ENCODE measurements at places on chromosomes 1 and 21.

GRCh38 chr21:37450445-37450941, 83.9 kb downstream of the DYRK1A start:
- DNase-seq: no peak

DNA sequence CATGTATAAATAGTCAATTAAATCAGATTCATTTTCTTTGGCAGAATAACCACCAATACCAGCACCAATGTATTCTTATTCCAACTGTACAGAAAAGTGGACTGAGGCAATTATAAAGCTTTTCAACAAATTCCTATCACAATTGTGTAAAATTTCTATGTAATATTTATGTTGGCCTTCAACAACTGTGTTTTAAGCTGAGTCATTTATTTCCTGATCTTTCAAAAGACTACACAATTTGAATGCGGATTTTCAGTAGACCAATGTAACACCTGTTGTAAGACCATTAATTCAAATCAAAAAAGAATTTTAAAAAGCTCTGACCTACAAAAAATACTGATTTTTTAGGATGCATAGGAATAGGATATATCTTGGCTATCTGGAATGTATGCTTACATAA, 25.5 kb downstream of the GPATCH2 start:
- no peak for DNase-seq

DNA sequence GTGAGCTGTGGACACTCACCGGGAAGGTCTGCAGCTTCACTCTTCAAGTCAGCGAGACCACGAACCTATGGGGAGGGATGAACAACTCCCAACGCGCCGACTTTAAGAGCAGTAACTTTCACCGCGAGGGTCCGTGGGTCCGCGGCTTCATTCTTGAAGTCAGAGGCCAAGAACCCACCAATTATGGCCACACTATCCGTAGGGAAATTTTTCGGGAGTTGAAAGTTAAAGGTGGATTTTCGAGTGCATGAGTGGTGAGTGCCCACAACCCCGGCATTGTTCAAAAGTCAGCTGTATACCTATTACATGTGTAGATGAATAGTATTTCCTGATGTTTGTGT, 19.7 kb downstream of the EXOC8 start:
- DNase-seq: no peak

- DNase-seq: no peak
Observed at GRCh38 chr1:49527606-49528305, 496.0 kb downstream of the AGBL4 start.

GRCh38 chr1:18711536-18712251, 81.0 kb downstream of the PAX7 start:
- DNase-seq: no peak

DNA sequence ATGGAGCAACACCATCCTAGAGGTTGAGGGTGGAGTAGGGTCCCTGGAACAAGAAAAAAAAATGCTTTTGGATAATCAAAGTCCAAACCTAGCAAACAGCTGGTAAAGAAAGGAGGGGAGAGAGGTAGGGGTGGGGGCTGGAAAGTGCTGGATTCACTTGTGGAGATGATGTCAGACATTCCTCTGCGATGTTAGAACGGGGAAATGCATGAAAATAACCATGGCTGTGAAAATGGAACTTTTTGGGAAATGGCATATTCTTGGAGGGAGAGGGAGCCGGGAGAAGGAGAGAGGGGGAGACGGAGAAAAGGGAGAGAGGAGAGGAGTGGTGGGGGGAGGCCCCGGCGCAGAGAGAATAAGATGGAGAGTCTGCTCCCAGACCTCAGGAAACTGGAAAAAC, 53.6 kb downstream of the OLFML2B start:
- DNase-seq: no peak

DNA sequence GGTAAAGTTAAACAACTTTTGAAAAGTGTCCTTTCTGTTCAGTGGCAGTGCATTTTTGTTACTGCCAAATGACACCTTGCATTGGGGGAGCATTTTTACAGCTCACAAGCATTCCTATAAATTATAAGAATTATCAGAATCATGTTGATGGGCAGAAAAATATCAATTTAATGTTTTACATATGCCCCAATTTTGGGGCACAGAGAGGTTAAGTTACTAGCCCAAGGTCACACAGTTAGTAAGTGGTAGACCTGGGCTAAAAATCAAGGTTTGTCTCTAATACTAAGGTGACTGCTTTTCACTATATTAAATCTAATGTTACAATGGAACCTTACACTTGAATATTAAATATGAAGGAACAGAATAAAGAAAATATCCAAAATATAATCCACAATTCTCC, 180.1 kb upstream of the IVNS1ABP start:
- no peak for DNase-seq

- DNase-seq: no peak
Observed at GRCh38 chr1:198465201-198466144, 75.0 kb downstream of the ATP6V1G3 start.

DNA sequence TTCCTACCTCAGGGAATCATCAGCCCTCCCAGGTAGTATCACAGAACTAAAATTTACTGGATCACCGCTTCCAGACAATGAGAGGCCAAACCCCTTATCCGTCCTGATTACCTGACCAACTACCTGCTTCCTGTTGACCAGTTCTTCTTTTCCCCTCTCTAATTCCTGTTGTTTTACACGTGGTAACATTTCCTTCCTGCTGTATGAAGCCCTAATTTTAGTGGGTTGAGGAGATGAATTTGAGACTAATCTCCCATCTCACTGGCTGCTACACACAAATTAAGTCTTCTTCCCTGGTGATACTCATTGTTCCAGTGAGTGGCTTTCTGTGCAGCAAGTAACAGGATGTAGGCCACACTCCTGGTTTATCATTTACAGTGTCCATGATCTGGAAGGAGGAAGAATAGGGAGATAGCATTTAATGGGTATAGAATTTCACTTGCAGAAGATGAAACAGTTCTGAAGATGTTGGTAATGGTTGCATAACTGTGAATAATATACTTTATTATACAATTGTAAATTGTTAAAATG, 2112.9 kb downstream of the NCAM2 start:
- DNase-seq: no peak

DNA sequence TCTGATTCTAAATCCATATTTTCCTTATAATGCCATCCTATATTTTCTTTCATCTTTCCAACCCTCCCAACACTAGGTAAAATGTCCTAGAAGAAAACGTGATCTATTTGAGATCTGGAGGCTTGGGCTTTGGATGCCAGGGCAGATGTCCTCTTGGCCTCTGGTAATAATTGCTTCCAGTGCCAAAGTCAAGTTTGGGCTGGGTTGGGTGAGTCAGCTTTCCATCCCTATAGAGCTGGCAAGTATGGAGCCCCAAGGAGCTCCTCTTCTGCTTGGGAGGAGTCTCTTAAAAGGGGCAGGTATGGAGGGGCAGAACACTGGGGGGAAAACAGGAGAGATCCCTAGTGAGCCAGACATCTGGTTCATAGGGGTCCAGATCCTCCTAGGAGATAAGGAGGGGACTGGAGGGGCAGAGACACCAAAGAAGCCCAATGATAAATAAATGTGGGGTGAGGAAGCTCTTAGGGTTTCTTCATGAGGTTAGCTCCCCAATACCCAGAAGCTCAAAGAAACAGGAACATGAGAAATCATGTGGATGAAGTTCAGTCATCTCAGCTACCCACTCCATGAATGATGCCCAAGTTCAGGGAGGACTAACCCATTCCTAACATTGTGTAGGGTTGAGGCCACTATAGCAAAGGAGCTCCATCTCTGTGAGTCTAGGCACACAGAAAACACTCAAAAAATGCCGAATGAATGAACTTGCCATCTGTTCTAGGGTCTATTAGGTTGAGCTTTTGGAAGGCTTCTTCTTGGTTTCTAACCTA, 3.5 kb downstream of the C1orf116 start:
- DNase-seq: no peak

DNA sequence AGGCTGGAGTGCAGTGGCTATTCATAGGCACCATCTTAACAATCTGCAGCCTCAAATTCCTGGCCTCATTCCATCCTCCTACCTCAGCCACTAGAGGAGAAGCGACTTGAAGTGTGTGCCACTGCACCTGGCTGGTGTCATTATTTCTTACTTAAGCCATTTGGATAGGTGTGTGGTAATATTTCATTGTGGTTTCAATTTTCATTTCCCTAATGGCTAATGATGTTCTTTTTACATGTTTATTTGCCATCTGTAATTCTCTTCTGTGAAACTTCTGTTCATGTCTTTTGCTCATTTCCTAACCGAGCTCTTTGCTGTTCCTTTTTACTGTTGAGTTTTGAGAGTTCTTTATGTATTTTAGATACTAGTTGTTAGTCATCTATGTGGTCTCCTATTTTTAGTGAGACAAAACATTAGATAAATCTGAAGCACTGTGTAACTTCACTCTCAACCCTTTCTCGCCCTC, 66.8 kb downstream of the SLC27A3 start:
- DNase-seq: no peak

DNA sequence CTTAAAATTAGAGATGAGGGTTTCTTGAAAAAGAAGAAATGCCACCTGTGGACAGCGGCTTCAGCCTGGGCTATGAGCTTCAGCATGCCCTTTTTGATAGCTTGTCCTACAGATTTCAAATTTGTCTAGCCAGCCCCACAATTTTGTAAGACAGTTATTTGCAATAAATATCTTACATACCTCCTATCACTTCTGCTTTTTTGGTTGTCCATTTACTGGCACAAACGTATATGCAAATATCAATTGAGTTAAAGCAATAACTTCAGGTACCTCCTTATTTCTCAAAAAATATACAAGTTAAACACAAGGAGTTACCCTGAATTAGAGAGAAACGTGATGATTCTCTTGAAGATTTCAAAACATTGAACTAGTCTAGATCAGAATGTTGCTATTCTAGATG, 53.5 kb downstream of the OLFM3 start:
- DNase-seq: no peak

- no peak for DNase-seq
Observed at GRCh38 chr1:3668585-3669300, 16.4 kb downstream of the TP73 start.

DNA sequence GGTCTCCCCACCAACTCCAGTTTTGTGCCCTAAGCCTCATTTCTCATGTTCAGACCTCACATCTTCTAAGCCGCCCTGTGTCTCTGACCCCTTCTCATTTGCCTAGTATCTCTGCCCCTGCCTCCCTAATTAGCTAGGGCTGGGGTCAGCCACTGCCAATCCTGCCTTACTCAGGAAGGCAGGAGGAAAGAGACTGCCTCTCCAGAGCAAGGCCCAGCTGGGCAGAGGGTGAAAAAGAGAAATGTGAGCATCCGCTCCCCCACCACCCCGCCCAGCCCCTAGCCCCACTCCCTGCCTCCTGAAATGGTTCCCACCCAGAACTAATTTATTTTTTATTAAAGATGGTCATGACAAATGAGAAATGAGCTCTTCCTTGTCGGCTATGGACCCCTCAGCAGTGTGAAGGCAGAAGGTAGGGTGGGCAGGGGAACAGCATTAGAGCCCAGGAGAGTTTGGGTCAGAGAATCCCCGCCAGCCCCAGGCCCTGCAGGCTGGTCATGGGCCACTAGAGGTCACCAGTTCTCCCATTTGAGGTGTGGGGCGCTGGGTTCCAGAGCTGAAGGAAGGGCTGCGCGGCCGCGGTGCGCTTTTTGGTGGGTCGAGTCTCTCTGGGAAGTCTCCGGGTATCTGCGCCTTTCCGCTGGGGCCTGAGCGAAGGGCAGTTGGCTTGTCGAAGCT, 11.5 kb downstream of the ADAMTSL4 start:
- DNase-seq: peak; percentile 84

DNA sequence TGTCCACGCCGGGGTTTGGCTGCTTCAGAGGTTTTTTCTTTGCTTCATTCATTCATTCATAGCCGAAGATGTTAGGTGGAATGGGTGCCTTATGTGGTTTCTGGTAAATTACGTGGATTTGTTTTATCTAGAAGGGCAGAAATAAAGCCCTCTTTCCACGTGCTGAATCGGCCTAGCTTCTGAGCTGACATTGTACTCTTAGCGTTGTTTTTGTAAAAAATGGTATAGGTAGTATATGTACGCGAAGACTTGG, 1.5 kb downstream of the GALNT2 start:
- no peak for DNase-seq

DNA sequence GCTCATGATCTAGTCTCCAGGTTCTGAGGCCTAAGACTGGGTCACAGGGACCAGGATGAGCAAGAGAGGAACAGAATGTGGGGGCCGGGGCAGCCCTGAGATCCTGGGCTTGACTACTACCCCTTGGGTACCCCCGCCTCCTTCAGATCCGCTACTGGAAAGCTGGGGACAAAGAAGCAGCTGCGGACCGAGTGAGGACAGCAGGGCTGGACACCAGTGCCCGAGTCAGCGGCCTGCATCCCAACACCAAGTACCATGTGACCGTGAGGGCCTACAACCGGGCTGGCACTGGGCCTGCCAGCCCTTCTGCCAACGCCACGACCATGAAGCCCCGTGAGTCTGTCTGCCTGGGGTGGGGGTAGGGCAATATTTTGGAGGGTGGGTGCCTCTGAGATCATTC, 12.5 kb downstream of the TMEM81 start:
- no peak for DNase-seq

DNA sequence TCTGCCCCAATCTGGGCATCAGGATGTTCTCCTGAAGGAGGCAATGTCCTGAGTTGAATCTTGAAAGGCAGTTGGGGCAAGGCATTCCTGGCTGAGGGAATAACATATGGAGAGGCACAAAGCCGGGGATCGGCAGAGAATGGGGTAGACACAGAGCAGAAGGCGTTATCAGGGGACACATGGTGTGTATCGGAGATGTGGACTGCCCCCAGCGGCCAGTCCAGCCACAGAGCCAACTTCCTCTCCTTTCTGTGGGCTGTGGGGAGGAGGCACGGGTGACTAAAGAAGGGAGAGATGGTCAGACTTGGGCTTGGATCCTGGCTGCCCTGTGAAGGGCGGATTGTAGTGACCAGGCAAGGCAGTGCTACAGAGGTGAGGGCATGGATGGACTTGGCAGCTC, 32.1 kb downstream of the FOXD2 start:
- no peak for DNase-seq

DNA sequence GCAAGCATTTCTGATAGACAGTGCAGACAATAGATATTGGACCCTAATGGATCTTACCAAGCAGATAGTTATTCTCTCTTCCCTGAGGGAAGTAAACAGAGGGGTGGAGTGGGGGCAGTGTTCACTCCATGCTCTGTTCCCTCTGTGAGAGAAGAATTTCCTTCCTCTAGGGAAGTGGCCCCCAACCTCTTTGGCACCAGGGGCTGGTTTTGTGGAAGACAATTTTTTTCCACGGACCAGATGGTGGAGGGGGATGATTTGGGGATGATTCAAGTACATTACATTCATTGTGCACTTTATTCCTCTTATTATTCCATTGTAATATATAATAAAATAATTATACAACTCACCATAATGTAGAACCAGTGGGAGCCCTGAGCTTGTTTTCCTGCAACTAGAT, 459.9 kb downstream of the ADGRL2 start:
- no peak for DNase-seq

GRCh38 chr1:97834899-97835298, 85.9 kb downstream of the DPYD start:
- DNase-seq: no peak

DNA sequence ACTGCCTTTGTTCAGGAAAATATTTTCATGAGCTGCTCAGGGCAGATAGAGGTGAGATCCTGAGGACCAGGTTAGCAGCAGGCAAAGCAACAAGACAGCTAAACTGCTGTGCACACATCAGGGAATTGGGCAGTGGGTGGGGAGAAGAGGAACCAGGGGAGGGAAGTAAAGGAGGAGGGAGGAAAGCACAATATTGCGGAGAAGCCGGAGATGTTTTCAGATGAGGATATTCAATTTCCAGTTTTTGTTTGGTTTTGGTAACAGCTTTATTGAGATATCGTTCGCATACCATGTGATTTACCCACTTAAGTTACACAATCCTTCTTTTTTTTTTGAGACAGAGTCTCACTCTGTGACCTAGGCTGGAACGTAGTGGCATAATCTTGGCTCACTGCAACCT, 34.5 kb downstream of the EPHA10 start:
- DNase-seq: no peak

- DNase-seq: no peak
Observed at GRCh38 chr1:246492611-246493245, 14.4 kb downstream of the SMYD3 start.
